Lung microvascular endothelial cell (primary cell): ENCODE measurements at places on chromosomes 5 and 9.

GRCh38 chr5:147997486-147997885 is 66.3 kb upstream of the SPINK5 start:
- no peak for DNase-seq

- peak; percentile 77 for DNase-seq
Measured at GRCh38 chr5:68460147-68460798, 244.7 kb downstream of the PIK3R1 start.

DNA sequence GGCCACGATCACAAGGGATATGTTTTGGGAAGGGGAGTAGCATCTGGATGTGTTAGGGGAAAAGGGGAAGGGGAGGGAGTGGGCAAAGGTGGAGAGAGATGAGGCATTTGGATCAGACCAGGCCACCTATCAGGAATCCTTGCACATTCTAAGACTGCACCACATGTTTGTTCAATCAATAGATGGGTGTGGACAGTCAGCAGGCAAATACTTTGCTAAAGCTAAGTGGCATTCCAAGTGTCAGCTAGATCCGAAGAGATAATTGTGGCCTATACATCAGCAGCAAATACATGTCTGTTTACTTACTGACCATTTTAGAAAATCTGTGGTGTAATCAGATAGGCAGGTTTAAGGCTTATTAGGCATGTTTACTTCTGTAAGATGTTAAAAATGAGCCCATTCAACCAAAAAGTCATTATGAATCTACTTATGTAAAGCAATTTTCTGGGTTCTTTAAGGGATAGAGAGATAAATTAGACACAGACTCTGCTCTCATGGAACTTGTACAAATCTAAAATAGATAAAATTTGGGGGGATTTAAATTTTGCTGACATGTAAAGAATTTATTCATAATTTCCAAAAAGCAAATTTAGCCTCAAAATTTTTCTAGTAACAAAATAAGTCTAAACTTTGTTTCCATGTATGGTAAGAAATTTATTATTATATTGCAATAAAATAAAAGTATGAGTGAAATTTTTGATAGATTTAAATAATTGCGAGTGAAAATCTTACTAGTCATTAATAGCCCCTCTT is 107.3 kb downstream of the SNCAIP start:
- no peak for DNase-seq

DNA sequence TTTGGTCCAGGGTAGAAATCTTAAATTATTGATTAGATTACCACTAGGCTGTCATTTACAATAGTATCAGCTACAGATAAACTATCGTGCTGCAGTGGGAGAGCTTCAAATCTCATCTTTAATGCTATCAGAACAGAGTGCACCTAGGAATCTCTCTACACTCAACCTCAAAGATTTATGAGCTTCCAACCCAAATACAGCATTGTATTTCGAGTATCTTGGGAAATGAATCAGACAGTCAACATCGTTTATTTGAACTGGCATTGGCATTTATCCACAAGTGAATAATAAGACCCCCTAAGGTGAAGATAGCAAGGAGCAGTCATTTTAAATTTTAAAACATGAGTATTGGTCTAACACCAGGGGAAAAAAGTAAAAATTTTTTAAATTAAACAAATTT is 1203.2 kb downstream of the CDH12 start:
- no peak for DNase-seq

DNA sequence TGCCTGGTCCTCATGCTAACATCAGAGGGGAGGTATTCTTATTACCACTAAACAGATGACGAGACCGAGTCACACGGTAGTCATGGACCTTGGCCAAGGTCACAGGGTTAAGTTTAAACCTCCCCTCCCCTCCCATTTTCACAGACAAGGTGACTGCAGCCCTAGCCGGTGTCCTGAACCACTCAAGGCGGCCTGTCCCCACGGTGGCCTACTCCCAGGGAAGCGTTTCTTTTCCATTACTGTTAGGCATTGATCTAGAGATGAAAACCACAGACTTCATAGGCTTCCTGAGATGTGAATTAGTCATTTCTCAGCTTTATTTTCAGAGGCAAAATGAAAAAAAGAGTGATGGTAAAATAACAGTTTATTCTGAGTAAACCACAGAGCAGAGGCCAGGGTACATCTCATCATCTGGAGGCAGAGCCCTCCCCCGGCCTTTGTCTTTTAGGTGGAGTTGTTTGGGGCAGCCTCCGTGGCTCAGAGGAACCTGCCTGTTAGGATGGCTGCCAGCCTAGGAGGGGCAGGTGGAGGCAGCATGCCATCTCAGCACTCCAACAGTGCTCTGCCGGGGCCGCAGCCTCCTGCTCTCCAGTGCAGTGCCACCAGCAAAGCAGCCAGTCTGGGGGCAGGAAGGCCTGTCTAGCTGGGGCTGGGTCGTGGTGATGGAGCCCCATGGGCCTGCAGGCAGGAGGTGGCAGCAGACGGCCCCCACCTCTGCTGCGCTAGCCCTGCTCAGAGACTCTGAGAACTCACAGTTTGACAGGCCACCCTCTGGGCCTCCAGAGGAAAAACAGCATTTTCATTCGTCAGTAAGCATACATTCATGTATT is 71.2 kb downstream of the RAPGEF1 start:
- peak; percentile 81 for DNase-seq
